ENCODE measurements at places on chromosomes 4 and X. TPM values are rescaled to one million over a fixed set of nuclear protein-coding genes. Genes with fewer than 3 reads are reported as not detected.

COL25A1 gene
- not detected for total RNA-seq

EVC gene
- total RNA-seq, result 15.3 TPM

STATH gene
- total RNA-seq, result not detected

DMRTC1 gene
- total RNA-seq, result not detected

GPR143 gene
- total RNA-seq, result not detected

PARM1 gene
- 0.61 TPM for total RNA-seq

NR0B1 gene
- 39.4 TPM for total RNA-seq

CXorf38 gene
- 11.4 TPM for total RNA-seq

CT55 gene
- not detected for total RNA-seq

DCAF12L2 gene
- 0.17 TPM for total RNA-seq

ATP2B3 gene
- total RNA-seq, result 0.10 TPM

ETDA gene
- not detected for total RNA-seq

ANK2 gene
- total RNA-seq, result 0.94 TPM

EPHA5 gene
- total RNA-seq, result 0.62 TPM

FSTL5 gene
- total RNA-seq, result 0.07 TPM

Data from A549 treated with DMSO at 1 μM for 4 hours (cell line).